Stimulated activated naive CD4-positive, alpha-beta T cell treated with Interleukin-2 at 50 U/mL for 16 hours (primary cell): ENCODE measurements at places on chromosomes 16 and 17.
A peak's percentile ranks its signal among the peaks of the same experiment; 100 is the strongest.

DNA sequence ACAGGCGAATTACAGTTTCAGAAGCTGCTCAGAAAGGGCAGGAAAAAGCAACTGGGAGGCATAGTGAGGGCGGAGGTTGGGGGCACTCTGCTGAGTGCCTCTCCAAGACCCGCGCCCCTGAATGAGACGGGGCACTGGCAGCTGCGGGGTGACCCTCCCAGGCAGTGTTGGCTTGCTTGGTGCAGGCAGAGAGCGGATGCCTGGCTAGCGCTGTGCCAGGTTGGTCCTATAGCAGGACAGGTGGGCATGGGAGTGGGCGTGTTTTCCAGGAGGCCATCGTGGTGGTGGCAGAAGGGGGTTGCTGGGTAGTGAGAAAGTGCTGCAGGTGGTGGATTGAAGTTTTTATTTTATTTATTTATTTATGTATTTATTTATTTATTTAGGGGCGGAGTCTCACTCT, 16.0 kb upstream of the SBK1 start:
- no peak for DNase-seq

GRCh38 chr17:64281962-64282752, 19.1 kb upstream of the TEX2 start:
- peak; percentile 24 for DNase-seq

- no peak for DNase-seq
Observed at GRCh38 chr17:66415366-66416206, 113.2 kb downstream of the PRKCA start.

DNA sequence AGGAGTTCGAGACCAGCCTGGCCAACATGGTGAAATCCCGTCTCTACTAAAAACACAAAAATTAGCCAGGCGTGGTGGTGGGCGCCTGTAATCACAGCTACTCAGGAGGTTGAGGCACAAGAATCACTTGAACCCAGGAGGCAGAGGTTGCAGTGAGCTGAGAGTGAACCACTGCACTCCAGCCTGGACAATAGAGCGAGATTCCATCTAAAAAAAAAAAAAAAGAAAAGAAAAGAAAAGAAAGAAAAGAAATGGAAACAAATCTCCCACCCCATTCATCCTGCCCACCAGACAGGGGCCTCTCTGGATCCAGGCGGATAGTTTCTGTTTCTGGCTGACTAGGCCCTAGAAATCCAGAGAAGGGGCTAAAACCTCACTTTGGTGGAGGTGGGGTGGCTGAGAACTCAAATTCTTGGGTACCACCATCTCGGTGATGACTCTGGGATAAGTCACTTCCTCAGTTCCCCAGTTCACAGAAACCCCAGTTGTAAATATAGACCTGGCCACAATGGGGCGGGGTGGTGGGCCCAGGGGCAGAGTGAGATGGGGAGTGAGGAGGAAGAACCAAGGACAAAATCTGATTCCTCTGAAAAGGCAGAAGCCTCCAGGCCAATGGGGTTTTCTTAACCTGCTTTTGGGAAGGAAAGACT, 22.2 kb downstream of the SOCS1 start:
- DNase-seq = peak; percentile 76

DNA sequence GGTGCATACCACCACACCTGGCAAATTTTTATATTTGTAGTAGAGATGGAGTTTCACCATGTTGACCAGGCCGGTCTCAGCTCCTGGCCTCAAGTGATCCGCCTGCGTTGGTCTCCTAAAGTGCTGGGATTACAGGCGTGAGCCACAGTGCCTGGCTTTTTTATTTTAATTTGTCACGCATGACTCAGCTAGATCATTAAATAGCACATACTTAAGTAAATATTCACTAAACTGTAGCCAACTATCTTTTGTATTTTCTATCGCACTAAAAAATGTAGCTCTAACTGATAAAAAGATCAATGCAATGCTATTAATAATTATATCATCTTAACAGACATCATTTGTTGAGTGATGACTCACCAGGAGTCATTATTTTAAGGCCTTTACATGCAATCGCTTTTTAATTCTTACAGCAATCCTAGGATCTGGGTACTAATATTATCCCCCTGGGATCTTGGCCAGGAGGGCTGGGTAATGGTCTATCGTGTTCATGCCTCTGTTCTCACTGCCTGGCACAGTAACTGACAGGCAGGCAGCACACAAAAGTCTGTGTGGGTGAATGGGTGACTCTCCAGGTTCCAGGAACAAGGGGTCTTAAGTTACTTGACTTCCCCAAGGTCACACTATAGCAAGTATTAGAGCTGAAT, 693.5 kb upstream of the EEF2KMT start:
- no peak for DNase-seq
